Right lobe of liver (tissue), 6 donors: ENCODE measurements at places on chromosomes 7 and 10. TPM values are rescaled to one million over a fixed set of nuclear protein-coding genes. Genes with fewer than 3 reads are reported as not detected.

The CYCS gene
- 57.1 TPM for total RNA-seq

The FZD8 gene
- total RNA-seq = 4.1 TPM

The GJD4 gene
- not detected for total RNA-seq

The SPDYE2B gene
- total RNA-seq = not detected

The GSTO1 gene
- total RNA-seq = 220 TPM

DNA sequence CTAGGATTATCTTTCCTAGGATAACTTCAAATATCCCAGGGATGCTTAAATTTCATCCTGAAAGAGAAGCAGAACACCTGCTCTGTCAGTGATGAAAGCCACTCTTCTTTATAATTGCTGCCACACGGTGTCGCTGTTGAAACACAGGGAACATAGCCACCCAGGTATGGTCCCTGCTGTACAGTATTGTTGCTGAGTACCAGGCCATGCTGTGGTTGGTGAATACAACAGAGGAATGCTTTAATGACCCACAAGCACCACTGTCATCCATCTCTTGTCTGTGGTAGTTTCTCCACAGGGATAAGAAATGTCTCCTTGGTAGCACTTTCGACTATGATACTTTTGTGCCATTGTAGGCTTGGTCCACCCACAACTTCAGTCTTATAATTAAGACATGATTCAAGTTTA is 70.6 kb upstream of the STARD3NL start:
- DNase-seq = peak; percentile 68

DNA sequence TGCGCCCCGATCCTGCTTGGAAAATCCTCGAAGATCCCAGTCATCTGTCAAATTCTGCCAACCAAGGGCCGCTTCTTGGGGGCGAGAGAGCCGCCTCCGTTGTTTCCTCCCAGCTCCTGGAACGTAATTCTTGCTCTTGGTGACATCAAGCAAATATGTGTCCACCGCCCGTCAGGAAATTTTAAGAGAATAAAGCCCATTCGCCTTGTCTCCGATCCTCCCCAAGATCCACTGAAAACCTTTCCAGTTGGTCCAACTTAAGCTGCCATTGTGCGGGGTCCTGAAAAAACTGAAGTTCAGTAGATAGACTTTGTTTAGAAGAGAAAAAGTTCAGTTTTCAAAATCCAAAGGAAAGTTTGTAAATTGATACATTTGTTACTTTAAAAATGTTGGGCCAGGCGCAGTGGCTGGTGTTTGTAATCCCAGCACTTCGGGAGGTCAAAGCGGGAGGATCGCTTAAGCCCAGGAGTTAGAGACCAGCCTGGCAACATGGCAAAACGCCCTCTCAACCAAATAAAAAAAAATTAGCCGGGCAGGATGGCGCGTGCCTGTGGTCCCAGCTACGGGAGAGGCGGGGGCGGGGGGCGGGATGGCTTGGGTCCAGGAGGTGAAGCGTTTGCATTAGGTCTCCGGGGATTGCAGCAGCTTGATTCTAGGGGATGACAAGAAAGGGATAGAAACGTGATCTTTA is 1.0 kb upstream of the ZNF800 start:
- DNase-seq = no peak

DNA sequence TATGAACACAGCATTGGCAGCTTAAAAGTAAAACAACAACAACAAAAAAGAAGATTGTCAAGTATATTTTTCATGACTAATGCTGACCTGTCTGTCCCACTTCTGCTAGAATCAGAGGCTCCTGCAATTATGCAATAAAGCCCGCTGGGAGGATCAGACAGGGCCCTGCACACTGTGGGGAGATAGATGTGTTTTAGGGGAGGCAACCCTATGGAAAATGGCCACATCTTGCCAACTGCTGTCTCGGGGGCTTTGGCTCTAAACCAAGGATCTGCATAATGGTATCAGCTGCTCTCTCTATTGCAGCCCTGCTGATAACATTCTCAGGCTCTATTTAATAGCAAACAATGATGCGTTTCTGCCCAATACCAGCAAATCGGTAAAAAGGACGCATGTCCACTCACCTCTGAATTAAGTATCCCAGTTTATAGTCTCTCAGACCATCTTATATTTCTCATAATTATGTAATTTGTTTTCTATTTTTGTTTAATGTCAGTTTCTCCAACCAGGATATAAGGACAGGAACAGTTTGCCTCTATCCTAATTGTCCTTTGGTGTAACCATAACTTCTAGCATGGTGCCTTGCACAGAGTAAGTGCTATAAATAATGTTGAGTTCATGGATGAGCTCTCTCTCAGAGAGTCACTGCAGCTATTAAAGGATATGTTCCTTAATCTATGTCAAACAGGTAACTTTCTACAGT is 15.3 kb upstream of the PRKAR2B start:
- no peak for DNase-seq

- DNase-seq = peak; percentile 66
These were observed 24.3 kb upstream of the ZRANB1 start for GRCh38 chr10:124917428-124918190.

DNA sequence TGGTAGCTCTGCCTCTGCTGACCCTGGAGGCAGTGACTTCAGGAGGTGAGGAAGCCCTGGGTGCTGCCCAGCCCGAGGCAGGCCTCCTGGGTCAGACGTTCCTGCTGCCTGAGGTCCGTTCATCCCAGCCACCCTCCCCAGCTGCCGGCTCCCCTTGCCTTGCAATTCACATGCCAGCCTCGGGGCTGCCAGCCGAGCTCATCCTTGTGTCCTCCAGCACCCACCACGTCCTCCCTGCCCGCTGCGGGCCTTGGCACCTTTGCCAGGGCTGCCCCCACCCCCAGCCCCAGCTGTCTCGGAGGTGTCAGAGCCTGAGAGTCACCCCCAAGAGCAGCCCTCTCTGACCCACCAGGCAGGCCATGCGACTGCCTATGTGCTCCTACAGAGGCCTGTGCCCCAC is 162.1 kb upstream of the RNF32 start:
- no peak for DNase-seq

DNA sequence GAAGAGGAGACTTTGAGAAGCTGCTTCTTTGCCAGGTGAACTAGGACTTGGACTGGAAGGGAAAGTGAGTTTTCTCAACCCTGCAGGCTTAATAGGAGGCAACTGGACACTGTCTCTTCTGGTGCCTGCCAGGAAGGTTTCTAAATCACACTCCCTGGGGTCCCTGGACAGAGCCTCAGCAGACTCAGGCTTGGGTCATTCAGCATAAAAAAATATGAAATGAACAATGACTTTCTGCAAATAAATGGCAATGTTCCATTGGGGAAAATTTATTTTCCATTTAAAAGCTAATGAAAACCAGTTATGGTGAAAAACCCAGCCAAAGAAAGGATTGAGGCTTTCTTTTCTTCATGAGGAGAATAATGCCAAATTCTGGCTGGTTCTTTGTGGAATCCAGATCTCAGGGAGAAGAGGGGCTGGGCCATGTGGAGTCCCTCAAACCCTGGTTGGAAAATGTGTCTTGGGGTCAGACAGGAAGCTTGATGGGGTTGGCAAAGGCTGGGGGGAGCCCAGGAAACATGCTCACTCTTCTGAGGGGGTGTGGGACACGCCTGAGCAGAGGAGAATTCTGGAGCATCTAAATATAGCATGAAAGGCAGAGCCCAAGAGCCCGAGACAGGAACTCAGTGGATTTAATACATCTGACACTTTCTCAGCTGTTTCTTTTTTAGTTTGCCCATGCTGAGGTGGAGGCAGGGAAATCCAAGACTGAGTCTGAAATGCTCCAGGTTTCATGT is 65.2 kb upstream of the EMX2 start:
- DNase-seq = no peak

- DNase-seq = peak; percentile 11
These were observed 109.7 kb downstream of the VIPR2 start for GRCh38 chr7:159034988-159035387.

DNA sequence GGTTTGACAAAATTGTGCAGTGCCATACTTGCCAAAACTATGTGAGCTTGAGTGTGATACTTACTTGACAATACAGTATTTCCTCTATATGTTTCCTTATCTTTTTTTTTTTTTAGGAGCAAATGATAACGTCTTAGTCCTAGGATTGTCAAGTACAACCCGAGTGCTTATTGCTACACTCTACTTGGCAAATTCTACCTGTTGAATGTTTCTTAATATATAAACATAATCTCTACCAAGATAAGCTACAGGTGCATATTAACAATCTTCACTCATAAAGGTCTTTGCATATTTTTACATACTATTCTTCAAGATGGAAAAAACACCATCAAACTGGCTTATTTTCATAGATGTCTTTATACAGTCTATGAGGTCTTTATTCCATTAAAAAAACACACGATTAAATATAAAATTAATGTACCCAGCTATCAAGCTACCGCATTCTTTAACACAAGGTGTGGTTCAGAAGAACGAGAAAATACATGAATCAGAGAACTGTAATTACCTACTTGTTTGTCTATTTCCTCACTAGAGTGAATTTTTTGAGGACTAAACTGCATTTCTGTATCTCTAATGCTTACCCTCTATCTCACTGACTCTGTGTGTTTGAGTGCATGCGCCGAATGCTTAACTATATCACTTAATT is 76.1 kb upstream of the PDSS1 start:
- DNase-seq = no peak

- no peak for DNase-seq
These were observed 545.9 kb downstream of the SUGCT start for GRCh38 chr7:40680657-40681056.
